ENCODE measurements at places on chromosomes 11 and 22.

GRCh38 chr11:68270196-68271022 lies 1.4 kb downstream of the C11orf24 start:
- no peak for DNase-seq

- DNase-seq: no peak
These were observed 105.9 kb upstream of the SLC22A12 start for GRCh38 chr11:64485074-64485473.

DNA sequence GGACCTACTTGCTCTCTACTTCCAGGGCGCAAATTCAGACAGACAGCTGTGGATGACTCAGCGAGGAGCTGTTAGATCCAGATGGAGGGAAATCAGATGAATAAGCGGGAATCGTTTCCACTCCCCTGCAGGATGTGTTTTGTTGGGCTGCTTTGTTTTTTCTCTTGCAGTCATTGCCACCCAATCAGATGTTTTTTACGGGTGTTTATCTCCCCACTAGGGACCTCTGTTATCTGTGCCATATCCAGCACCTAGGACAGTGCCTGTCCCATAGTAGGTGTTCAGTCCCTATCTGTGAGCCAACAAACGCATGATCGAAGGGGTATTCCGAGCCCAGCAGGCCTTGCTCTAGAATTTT lies 51.1 kb upstream of the PARVG start:
- DNase-seq: no peak

DNA sequence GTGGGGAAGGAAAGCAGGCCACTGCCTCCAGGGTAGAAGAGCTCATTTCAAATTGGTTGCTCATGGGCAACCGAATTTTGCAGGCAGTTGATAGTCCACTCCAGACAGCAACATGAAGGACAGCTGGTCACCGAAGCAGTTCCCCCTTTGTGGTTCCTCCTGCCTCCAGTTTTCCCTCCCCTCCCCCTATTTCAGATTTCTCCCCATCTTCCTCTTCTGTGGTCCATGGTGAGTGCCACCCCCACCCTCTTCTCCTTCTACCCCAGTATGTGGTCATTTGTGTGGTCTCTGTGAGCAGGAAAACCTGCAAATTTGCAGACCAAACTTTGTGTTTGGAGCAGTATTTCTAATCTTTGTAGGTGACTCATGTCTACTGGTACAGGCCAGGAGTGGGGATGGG lies 38.2 kb upstream of the PAK1 start:
- DNase-seq: peak; percentile 81

GRCh38 chr22:38067761-38068360 lies 10.7 kb downstream of the PICK1 start:
- no peak for DNase-seq

DNA sequence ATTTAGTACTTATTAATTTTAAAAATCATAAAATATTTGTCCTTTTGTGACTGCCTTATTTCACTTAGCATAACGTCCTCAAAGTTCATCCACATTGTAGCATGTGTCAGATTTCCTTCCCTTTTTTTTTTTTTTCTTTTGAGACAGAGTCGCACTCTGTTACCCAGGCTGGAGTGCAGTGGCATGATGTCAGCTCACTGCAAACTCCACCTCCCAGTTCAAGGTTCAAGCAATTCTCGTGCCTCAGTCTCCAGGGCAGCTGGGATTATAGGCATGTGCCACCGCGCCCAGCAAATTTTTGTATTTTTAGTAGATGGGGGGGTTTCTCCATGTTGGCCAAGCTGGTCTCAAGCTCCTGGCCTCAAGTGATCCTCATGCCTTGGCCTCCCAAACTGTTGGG lies 10.6 kb downstream of the RAB6A start:
- peak; percentile 57 for DNase-seq

GRCh38 chr11:124917115-124917637 lies 1.9 kb upstream of the HEPN1 start:
- DNase-seq: peak; percentile 11

- no peak for DNase-seq
These were observed 87.3 kb upstream of the CTSC start for GRCh38 chr11:88424881-88425280.

GRCh38 chr22:41568811-41569210 lies 8.0 kb downstream of the CSDC2 start:
- DNase-seq: no peak

- DNase-seq: no peak
These were observed 548.5 kb downstream of the SOX6 start for GRCh38 chr11:15807827-15808226.

- peak; percentile 88 for DNase-seq
These were observed 4.9 kb upstream of the TTLL1 start for GRCh38 chr22:43094085-43094484.

GRCh38 chr11:105274631-105275030 lies 135.1 kb upstream of the CARD18 start:
- DNase-seq: no peak

DNA sequence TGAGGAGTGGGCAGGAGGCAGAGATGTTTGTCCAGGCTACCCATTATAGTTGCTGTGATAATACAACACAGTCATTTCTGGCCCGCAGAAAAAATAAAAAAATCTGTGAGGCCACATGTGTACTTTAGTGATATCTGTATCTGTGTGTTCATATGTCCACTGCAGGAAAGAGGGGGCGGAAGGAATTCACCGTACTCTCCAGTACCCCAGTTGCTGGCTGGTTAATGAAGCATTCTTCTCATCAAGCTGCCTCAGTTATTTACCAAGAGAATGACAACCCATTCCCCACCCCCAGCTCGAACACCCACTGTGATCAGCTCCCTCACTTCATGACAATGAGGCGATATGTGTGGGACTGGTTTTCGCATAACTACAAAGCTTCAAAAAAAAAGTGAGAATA lies 309.3 kb downstream of the SOX6 start:
- DNase-seq: no peak

DNA sequence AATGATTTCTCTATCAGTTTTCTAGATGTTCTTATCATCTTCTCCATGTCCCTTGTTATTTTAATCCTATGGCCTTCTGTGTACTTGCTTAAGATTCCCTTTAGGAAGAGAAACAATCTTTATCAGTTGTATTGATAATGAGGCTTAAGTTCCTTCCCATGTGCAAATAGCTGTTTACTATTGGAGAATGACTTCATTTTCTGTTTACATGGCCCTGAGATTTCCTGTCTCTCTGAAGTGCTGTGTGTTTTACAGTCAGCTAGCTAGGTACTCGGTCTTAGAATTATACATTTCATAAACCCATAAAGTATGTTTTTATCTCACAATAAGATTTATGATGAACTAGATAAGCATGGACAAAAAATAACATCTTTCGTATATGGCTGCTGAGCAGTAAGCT lies 67.5 kb upstream of the CCDC179 start:
- DNase-seq: no peak

DNA sequence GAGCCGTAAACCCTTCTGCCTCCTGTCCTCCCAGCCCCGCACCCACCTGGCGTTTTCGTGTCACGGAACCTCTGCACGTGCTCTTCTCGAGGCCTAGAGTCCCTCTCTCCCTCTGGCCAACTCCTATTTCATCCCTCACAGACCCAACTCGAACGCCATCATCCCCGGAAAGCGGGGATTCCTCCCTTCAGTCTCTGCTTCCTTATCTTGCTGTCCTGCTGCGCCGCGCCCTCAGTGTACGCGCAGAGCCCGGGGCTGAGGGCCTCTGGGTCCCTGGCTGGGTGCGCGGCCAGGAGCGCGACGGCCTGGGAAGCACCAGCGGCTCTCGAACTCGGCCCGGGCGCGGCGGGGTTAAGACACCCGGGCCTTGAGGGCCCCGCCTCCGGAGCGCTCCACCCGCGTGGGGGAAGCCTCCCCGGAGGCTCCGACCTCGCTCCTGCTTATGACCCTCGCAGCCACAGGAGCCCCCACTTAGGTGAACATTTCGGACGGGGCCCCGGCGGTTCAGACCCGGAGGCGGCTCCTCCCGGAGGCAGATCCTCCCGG lies 398 bp upstream of the ATG16L2 start:
- DNase-seq: peak; percentile 87

- no peak for DNase-seq
These were observed 27.2 kb downstream of the PHLDB1 start for GRCh38 chr11:118634431-118635236.

- no peak for DNase-seq
These were observed 19.3 kb downstream of the MOB2 start for GRCh38 chr11:1467270-1467669.

- DNase-seq: no peak
These were observed 231.9 kb upstream of the E2F8 start for GRCh38 chr11:19472679-19473078.

DNA sequence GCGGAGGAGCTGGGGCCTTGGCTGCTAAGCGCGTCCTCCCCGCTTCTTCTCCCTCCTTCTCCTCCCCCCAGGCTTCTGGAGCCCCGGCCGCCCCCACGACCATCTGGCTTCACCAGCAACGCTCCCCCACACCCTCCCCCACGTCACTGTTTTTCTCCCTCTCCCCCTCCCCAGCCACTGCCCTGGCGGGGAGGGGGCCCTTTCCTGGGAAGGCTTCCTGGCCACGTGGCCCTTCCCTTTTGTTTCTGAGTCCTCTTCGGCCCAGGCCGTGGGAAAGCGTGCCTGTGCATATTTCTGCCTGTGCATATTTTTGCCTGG lies 27.7 kb downstream of the RTN4R start:
- DNase-seq: no peak

DNA sequence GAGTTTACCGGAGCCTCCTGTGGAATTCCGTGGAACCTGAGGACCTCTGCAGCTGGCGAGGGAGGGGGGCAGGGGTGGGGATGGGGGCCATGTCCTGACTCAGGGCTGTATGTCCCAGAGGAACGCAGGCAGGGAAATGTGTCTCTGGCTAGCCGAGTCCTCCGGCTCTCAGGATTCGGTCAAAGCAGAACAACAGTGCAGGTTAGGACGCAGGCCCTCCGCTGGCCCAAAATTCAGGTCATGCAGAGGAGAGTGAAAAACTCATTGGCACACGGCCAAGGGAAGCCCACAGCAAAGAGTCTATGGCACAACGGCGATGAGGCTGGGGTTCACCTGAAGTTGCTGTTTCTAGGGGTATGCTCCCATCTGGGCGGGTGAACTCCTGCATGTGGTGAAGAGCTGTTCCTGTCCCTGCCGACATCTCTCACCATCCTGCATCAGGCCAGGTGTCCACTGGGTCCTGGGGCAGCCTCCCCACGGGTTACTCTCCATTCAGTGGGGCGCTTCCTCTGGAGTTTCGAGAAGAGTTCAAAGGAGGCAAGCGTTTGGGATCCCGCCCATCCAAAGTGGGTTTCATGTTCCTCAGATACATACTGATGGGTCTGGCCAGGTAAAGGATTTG lies 1055.3 kb downstream of the BRD1 start:
- DNase-seq: no peak

- no peak for DNase-seq
These were observed 1291.0 kb downstream of the LRRC4C start for GRCh38 chr11:40168414-40168813.

- no peak for DNase-seq
These were observed 45.4 kb upstream of the MYOD1 start for GRCh38 chr11:17673951-17674350.

GRCh38 chr11:130583801-130584211 lies 135.4 kb downstream of the ADAMTS15 start:
- DNase-seq: no peak

- no peak for DNase-seq
These were observed 57.2 kb upstream of the ARHGAP32 start for GRCh38 chr11:129249351-129249750.

GRCh38 chr11:112363527-112363926 lies 102.9 kb upstream of the PLET1 start:
- DNase-seq: no peak

- no peak for DNase-seq
These were observed 43.6 kb downstream of the TMEM135 start for GRCh38 chr11:87081358-87081757.

GRCh38 chr22:44711690-44712555 lies 9.9 kb downstream of the PRR5 start:
- no peak for DNase-seq

- peak; percentile 89 for DNase-seq
These were observed 787 bp downstream of the LRRC10B start for GRCh38 chr11:61509043-61510029.

GRCh38 chr22:24948356-24949202 lies 2.1 kb upstream of the LHFPL7 start:
- DNase-seq: no peak

- peak; percentile 79 for DNase-seq
These were observed 13.3 kb upstream of the PPP6R3 start for GRCh38 chr11:68447015-68447801.

GRCh38 chr11:1935156-1936071 lies 11.7 kb upstream of the MRPL23 start:
- DNase-seq: no peak

DNA sequence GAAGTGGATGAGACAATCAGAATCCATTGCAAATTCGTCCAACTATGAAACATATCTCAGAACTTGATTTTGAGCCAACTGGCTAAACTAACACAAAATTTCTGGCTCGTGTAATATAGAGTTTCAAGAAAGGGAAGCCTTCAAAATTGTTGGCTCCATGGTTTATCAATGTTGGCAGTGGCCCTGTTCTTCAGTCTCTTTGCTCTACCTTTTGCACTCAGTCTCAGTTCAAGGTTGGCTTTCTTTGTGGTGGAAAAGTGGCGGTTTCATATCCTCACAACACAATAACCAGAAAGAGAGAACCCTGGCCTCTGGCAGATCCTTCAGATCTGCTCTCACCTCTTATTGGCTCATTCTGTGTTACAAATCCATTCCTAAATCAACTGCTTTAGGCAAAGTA lies 473.8 kb upstream of the API5 start:
- DNase-seq: no peak

- no peak for DNase-seq
These were observed 41.6 kb upstream of the ISX start for GRCh38 chr22:35024364-35024692.

GRCh38 chr11:78657968-78658839 lies 83.5 kb upstream of the NARS2 start:
- no peak for DNase-seq

GRCh38 chr11:8684600-8685290 lies 2.2 kb downstream of the RPL27A start:
- DNase-seq: no peak

GRCh38 chr11:110778343-110778742 lies 66.1 kb upstream of the ARHGAP20 start:
- peak; percentile 28 for DNase-seq

DNA sequence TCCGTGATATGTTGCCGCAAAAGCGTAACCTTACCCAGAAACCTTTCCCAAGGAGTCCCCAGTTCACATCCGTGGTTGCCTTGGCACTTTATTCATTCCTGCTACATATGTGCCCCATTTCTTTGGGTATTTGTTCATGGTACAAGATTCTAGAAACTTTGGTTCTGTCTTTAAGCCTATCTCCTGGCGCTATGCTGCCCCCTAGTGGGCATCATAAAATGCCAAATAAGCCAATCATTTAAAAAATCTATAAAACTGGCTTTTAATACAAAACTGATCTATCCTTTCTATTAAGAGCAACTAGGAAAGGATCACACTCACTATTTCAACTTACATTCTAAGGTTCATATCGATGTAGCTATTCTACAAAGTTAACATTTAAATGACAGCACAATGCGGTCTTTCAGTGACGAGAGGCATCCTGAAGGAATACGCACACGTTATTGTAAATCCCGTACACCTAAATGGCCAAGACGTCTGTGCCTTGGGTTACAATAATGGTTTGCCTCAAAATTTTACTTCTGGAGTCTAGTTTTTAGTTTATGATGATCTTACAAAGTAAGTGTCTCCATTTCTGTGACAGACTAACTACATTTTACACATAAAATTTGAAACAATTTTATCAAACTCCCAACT lies 16.2 kb downstream of the PIWIL3 start:
- DNase-seq: peak; percentile 67
